HuH-7 (cell line): ENCODE measurements at places on chromosomes 16 and 17.

- no peak for DNase-seq
Observed at GRCh38 chr17:19386051-19386929, 700 bp downstream of the MFAP4 start.

DNA sequence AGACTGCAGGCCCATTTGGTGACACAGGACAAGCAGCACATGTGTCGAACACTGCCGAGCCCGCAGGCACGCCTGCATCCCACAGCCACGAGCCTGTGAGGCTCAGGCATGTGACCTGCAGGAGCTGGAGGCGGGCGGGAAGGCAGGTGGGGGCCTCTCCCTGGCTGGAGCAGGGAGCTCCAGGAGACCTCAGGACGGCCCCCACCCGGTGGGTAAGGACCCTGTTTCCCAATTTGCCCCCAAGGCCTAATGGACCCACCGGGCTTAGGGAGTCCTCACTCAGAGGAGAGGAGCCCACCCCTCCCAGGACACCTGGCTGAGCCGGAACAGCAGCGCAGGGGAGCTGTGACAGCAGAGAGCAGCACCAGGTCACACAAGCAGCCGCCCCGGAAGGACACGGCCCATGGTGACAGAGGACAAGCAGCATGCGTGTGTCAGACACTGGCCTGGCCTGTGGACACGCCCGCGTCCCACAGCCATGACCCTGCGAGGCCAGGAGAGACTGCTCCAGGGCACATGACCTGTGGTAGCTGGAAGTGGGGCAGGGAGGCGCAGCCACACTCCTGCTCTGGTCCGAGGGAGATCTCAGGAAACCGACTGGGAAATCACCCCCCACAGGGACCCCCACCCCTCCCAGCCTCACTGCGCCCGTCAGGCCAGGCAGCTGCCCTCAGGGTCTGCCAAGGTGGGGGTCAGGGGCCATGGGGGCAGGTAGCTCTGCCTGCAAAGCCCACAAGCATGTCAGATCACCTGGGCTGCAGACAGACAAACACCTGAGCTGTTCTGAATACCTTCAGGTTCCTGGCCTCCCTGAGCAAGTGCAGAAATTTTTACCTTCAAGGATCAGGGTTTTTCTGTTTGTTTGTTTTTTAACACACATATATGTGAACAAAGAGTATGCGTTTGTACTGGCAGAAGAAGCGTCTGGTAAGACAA lies 2.4 kb downstream of the SPSB3 start:
- no peak for DNase-seq

DNA sequence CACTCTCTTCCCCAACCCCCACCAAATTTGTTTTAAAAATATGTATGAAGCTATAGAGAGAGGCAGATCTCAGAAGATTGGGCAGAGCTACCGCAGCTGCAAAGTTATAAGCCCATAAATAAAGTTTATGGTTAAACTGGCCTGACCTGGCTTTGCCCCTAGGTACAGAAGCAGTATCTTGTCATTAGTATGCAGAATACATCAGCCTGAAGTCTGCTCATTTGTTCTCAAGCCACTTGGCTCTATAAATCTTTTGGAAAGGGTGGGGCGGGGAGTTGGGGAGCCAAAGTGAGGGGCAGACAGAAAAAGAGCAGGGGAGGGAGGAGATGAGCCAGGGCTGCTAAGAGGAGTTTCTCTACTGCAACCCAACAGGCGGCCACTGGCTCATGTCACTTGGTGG lies 113.2 kb downstream of the SOX9 start:
- DNase-seq: no peak

DNA sequence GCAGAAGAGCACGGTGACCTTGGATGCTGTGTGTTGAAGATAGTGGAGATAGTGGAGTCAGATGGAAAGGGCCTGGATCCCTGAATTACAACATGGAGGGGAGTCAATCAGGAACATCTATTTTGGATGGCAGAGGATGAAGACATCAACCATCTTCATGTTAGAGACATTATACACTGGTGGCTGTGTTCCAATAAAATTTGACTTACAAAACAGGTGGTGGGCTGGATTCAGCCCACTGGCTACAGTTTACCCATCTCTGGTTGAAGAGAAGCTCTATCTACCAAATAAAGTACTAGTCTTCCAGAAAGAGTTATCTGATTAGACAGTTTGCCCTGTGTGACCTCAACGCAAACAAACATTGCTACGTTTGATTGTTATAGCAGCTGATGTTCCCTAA lies 247.2 kb downstream of the XYLT1 start:
- DNase-seq: no peak

DNA sequence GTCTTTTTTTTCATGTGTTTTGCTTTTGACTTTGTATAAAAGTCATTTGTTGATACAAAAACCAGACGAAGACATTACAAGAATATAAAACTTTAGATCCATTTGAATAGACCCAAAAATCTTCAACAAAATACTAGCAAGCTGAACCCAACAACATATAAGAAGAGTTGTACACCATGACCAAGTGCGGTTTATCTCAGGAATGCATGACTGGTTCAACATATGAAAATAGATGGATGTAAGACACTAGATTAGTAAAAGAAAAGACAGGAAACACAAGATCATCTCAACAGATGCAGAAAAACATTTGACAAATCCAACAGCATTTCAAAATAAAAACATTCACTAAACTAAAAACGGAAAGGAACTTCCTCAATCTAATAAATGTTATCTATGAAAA lies 69.0 kb downstream of the TBC1D16 start:
- no peak for DNase-seq

- no peak for DNase-seq
Observed at GRCh38 chr16:57592591-57593003, 35.8 kb upstream of the ADGRG1 start.

GRCh38 chr17:78600181-78600721 lies 23.1 kb upstream of the DNAH17 start:
- DNase-seq: no peak

GRCh38 chr17:7017827-7018200 lies 5.0 kb upstream of the BCL6B start:
- DNase-seq: no peak

- no peak for DNase-seq
Observed at GRCh38 chr17:50056961-50057330, 1.0 kb downstream of the ITGA3 start.

DNA sequence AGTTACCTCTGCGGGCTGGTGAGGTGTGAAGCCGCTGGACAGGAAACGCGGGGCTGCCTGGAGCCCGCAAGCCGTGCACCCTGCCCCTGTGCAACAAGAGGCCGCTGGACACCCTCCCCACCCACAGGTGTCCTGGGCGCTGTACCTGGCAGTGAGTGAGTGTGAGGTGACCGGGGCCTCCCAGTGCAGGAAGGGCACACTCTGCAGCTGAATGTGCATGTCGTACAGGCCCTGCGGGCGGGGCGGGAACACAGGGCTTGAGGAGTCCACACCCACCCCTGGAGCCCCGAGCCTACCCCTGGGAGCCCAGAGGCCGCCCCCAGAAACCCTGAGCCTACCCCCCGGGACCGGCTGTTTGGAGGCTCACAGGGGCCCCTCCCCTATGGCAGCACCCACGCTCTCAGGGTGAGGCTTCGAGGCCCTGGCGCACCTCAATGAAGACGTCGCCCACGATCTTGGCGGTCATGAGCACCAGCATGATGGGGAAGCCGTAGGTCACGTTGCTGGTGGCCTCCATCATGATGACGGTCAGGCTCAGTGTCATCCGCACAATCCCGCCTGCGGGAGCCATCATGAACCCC lies 4.3 kb upstream of the CCDC154 start:
- DNase-seq: no peak

DNA sequence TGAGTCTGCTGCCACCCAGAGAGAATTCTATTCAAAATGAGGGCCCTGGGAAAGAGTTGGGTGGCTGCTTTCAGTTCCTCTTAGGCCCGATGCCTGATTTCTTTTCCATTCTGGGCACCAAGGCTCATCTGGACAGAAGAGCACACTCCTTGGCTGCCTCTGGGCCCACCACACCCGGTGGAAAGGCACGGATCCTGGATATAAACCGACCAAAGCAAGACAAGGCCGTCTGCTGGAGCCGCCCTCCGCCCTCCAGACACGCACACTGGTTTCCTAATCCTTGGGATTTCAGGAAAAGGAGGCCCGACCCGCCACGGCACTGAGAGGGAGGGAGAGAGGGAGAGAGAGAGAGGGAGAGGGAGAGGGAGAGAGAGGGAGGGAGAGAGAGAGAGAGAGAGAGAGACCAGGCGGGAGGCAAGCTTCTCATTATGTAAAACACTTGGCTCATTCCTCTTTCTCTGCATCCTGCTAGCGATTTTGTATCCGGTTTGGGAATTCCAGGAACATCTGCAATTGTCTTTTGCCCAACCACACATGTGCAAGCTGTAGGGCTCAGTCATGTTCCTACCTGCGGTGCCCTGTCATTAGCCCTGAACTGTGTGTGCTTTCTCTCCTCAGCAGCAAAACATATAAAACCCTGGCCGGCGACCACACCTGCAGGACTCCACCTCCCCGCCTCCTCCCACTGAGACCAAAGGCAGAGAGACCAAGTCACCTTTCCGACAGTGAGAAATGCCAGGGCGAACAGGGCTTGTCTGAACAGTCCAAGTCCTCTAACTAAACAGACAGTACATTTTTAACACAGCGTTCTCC lies 347.2 kb downstream of the SOX9 start:
- DNase-seq: no peak

- no peak for DNase-seq
Observed at GRCh38 chr16:84220851-84221250, 19.0 kb downstream of the KCNG4 start.

- peak; percentile 52 for DNase-seq
Observed at GRCh38 chr17:61179380-61179806, 220.2 kb upstream of the TBX2 start.

DNA sequence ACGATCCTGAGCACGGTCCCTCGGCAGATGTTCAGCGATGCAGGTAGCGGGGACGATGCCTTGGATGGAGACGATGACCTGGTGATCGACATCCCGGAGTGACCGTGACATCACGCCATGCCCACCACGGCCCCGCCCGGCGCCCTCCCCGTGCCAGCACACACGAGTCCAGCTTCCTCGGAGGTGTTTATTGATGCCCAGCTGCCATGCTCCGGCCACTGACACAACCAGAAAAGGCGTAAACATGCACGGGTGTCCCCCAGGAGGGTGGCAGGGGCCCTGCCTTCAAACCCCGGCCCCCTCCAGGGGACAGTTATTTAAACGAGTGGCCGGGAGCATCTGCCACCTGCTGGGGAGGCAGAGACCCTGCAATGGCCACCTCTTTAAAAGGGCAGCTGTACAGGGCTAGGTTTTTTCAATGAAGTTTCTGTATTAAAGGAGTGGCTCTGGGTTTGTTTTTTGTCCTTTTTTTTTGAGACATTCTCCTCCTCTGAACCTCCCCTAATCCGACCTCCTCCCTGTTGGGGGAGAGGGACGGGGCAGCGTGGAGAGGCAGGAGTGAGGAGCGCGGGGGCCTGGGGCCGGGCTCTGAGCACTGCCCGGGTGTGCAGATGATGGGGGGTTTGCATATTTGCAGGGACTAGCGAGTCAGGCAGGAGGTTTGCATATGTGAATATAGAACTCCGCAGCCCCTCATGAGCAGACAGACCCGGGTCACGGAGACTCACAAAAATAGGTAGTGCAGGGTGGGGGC lies 5.3 kb downstream of the DOC2A start:
- peak; percentile 96 for DNase-seq

DNA sequence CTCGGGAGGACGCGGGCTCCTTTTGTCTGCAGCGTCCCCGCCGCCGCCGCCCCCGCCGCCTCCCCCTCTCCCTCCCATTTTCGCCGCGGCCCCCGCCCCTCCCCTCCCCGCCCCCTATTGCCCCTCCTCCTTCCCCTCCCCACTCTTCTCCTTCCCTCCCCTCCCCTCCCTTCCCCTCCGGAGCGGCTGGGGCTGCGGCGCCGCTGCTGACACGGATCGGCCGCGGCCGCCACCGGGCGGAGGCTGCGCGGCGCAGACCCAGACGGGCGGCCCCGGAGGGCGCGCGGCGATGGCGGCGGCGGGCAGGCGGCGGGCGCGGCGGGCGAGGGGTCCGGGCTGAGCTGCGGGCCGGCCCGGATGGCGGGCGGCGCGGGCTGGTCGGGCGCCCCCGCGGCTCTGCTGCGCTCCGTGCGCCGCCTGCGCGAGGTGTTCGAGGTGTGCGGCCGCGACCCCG lies at the start of gene RAB11FIP4:
RAB11FIP4 (plus strand) TSS at position 180 of the 454 bp plus-strand sequence; CDS start at position 358, 178 bp downstream.
- DNase-seq: no peak

GRCh38 chr16:23931199-23931598 lies 95.4 kb downstream of the PRKCB start:
- DNase-seq: no peak

DNA sequence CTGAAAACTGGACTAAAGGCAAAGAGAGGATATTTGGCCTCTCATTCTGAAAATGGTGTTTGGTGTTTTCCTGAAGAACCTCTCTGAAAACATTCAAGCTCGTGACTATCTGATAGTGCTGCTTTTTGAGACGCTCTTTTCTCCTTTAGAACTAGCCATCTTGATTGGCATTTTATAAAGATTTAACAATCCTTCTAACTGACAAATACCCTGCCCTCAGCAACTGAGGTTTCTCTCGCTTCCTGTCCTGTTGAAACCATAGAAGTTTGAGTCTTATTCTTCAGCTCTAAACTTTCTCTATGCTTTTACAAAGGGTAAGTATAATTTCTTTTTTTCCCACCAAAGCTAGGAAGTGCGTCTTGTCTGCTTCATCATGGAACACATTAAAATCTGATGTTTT lies 13.3 kb downstream of the CNEP1R1 start:
- DNase-seq: no peak

- DNase-seq: no peak
Observed at GRCh38 chr17:44408786-44409185, 19.3 kb upstream of the ITGA2B start.

GRCh38 chr17:40895106-40895730 lies 10.2 kb upstream of the KRT20 start:
- no peak for DNase-seq

DNA sequence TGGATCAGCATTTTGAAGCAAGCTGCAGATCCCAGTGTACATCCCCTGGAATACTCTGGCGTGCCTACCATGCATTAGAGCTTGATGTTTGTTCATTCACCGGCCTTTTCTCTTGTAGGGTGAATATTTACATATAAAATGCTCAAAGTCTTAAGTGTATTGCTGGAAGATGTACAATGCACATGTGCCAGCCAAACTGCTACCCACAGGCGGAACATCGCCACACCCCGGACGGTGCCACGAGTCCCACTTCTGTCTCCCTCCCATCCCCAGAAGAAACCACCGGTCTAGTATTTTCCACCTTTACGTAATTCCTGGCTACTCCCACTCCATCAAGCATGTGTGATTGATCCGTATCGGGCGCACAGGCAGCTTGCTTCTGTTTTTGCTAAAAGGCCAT lies 4.1 kb downstream of the SLC38A8 start:
- DNase-seq: no peak

GRCh38 chr16:49596648-49597291 lies 223.2 kb downstream of the C16orf78 start:
- no peak for DNase-seq

- DNase-seq: no peak
Observed at GRCh38 chr17:80937462-80938381, 53.9 kb upstream of the CHMP6 start.
